ENCODE measurements at places on chromosomes 1 and 21.
A peak's percentile ranks its signal among the peaks of the same experiment; 100 is the strongest.

DNA sequence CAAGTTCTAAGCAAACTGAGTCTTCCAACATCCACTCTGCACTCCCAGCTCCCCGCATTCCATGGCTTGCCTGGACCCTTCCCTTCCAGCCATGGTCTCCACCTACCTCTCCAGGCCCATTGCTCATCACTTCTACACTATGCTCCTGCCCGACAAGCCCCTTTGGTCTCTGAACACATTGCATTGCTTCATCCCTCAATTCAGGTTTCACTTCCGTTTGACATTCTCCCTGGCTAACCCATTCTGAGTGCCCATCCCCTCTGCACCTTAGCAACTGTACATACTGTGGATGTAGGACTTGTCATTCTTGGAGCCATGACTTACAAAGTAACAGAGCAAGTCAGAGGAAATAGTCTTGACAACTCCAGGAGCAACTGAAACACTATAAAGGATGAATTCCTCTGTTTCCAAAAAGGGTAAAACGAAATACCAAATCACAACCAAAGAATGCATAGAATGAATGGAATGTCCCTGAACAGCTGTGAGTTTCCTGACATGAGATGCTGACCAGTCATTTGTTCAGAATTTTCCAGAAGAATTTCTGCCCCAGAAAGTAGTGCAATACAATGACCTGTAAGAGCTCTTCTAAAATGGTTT is 66.7 kb downstream of the KCNJ6 start:
- DNase-seq: no peak

- DNase-seq: no peak
Measured at GRCh38 chr1:94113589-94114226, 7.2 kb downstream of the ABCA4 start.

GRCh38 chr1:87928623-87929022 is 599.9 kb downstream of the LMO4 start:
- no peak for DNase-seq

GRCh38 chr1:44512313-44512885 is 107.3 kb downstream of the RNF220 start:
- no peak for DNase-seq

GRCh38 chr1:31575369-31576140 is 760 bp upstream of the TINAGL1 start:
- DNase-seq: no peak

DNA sequence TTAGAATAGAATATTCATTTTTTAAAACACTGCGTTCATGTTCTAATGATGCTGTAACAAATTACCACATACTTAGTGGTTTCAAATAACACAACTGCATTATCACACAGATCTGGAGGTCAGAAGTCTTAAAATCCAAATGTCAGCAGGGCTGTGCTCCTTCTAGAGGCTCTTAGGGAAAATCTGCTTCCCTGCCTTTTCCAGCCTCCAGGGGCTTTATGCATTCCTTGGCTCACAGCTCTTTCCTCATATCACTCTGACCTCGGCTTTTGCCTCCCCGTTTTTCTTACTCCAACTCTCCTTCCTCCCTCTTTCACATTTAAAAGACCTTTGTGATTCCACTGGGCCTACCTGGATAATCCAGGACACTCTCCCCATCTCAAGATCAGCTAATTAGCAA is 18.6 kb upstream of the FMN2 start:
- no peak for DNase-seq

DNA sequence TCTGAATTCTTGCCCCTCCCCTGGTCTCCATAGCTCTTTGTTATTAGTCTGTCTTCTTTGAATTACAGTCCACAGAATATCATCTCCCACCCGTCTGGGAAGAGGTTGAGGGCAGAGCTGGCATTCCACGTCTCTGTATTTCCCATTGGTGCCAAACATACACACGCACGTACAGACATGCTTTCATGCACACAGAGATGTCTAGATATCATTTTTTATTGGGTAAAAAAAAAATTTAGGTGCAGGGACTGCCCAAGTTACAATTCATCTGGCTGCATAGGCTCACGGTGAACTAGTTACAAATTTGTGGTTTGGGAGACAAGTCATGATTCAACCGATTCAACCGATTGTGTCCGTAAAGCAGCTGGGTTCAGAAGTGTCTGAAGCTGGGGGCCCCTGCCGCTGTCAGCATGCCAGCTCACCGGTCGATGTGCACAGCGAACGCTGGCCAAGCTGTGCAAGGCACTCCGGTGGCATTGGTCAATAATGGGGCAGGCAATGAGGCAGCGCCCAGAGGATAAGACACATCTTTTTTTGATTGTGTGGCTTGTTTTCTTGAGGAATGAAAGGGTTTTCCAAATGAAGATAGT is 73.7 kb downstream of the KCNN3 start:
- no peak for DNase-seq

GRCh38 chr1:199682081-199682480 is 345.4 kb upstream of the NR5A2 start:
- no peak for DNase-seq

- DNase-seq: peak; percentile 37
Measured at GRCh38 chr1:25906644-25907300, 553 bp upstream of the STMN1 start.

GRCh38 chr1:11184973-11185372 is 4.2 kb upstream of the ANGPTL7 start:
- DNase-seq: no peak

DNA sequence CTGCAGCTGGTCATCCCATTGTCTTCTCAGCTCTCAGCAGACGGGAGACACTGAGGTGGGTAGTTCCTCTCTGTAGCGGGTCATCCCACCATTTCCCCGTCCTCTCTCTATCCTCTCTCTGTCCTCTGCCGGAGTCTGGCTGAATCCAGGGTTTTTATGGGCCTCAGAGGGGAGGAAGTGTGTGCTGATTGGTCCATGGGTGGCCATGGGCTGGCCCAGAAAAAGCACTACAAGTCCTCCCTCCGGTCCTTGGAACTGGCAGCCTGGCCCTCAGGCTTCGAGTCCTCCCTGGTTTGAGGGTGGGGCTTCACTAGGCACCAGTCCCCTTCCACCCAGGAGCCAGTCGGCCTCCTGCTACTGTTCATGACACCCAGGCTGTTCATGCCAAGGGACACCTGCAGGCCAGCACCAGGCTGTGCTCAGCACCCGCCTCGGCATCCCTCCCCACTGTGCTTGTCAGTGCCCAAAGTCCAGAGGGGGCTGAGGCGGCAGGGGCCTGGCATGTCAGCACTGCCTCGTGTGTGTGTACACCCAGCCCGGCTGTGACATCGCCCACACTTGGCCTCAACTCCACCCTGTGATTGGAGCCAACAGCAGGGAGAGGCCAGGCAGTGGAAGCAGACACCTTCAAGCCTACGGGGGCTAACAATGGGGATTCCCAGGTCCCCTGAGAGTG is 23.0 kb upstream of the LRRC8C start:
- DNase-seq: no peak

- peak; percentile 0 for DNase-seq
Measured at GRCh38 chr1:2376261-2376741, 15.1 kb downstream of the MORN1 start.

GRCh38 chr1:188670837-188671236 is 1806.8 kb downstream of the BRINP3 start:
- DNase-seq: no peak

GRCh38 chr1:22104865-22105437 is 37.9 kb downstream of the WNT4 start:
- DNase-seq: no peak

GRCh38 chr21:17455451-17455850 is 57.4 kb upstream of the CXADR start:
- no peak for DNase-seq

DNA sequence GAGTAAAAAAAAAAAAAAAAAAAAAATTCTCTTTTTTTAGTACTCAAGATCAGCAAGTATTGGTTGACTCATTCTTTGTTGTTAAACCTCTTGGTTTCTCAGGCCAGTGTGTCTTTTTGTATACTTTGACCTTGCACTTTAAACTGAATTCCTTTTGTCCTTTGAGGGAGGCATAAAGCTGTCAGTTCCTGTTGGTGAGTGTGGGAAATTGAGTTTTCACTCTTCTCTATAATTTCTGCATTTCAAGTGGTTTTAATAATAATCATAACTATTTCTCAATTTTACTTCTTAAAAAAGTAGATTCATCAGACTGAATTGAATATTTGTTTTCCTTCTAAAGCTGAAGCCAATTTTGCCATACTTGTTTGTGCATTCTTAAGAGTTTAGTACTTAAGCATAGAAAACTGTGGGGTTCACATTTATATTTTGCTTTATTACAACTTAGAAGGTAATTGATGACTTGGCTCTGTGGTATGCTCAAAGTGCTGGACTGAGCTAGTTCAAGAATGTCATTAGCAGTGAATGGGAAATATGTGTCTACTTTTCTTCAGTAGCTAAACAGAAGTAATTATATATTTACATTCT is 43.4 kb downstream of the ITSN1 start:
- no peak for DNase-seq

- peak; percentile 15 for DNase-seq
Measured at GRCh38 chr1:205328476-205328875, 6.9 kb upstream of the NUAK2 start.

- no peak for DNase-seq
Measured at GRCh38 chr1:27755286-27755685, 17.7 kb upstream of the STX12 start.

DNA sequence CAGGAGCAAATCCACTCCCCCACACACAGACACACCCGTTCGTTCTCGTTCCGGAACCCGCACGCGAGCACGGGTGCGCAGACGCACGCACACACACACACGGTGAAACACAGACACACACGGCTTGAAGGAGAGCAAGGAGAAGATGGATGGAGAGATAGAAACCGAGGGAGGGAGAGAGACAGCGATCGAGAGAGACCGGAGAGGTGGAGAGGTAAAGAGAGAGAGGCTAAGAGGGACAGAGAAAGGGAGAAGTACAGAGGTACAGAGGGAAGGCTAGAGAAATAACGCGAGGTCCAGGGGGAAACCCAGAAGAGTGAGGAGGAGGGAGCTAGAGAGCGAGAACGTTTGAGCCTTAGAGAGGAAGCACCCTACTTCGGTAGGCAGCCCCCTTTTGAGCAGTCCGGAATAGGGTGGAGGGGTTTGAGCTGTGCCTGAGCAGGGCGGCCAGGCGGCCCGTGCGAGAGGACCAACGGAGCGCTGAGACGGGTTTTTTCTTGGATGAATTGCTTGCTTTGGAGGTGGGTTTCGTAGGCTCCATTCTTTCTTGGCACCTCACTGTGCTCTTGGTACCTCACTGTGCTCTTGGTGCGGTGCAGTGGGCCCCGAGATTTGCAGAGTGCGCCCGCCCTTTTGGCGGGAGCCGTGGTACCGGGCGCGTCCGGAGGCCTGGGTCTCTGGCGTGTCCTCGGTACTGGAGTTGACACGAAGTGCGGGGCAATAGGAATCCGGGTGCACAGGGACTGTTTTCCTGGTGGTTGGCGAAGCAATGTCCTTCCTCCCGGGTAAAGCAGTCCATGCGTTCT is 88.4 kb upstream of the RHOU start:
- DNase-seq: peak; percentile 28

DNA sequence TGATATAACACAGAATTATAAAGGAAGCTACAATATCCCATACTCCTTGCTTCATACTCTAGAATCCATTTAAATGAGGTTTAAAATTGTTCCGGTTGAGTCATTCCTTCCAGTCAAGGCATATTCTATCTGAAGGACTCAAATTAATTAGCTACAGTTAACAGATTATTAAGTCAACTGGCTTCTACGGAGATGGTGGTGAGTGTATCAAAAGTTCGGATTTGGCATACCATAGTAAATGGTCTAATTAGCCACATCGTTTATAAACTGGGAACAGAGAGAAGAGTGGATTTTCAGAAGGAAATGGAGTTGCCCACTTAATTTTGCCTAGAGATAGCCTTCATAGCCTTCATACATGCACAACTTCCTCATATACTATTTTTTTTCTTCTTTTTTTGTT is 1095.3 kb downstream of the TTLL7 start:
- no peak for DNase-seq

DNA sequence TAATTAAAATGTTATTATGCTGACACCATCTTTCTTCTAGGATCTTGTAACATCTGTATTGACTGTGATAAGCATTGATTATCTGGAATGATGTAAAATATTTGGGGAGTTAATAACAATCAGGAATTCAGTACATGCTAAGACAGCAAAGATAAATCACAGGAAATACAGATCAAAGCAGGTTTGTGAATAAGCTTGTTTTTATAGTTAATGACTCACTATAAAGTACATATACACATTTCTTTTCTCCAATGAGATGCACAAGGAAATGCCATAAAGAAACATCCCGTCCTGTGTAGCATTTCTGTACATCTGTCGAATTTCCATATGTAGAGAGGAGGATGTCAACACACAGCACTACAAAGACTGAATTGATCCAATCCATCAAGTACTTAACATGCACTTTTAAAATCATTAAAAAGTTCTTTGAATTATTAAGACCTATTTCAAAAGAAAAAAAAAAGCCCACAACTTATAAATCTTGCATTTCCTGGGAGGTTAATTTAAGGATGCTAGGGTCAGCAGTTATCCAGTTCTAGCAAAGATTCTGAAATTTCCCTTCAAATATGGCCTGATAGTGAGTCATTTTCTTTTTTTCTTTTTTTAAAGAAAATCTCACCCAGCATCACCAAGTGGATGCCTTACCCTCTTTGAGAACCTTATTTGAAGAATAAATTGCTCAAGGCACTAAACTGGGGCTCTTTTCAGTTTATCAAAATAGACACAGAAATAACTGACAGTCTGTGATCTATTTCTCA is 243.2 kb upstream of the NR5A2 start:
- no peak for DNase-seq

GRCh38 chr1:116159177-116159576 is 48.0 kb downstream of the MAB21L3 start:
- DNase-seq: no peak

- no peak for DNase-seq
Measured at GRCh38 chr1:119602169-119602568, 45.9 kb downstream of the ZNF697 start.

- DNase-seq: no peak
Measured at GRCh38 chr1:170424346-170424745, 107.6 kb upstream of the GORAB start.

DNA sequence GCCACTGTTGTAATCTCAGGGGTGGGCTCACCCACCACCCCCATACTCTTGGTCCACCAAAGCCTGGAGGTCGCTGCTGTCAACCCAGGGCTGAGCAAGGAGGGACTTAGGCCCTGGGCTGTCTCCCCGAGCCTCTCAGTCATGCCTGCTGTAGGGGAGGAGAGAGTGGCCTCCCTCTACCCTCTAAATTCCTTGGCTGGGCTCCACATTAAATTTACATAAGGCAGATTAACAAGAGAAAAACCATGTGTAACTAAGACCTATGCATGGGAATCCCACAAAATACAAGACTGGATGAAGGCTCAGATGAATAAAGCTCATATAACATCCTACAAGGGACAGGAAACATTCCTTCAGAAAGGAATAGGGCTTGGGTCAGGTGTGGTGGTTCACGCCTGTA is 1.8 kb upstream of the PIK3CD start:
- no peak for DNase-seq
